AG08395 (cell line): ENCODE measurements at places on chromosomes 4 and X.

DNA sequence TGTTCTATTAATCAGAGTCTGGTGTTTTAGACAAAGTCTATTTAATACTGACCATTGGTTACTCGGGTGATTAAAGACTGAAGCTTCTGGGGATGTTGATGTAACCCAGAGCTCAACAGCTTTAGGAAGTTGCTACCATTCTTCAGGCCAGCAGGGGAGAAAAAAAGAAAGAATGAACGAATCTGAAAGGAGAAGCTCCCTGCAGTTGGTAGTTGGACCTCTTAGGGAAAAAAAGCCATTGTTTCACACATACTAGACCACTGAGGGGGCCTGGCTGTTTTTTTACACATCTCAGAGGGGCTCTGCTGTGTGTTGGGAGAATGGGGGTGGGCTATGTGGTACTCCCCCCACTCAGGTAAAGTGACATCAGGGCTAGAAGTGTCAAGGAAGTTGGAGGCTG, 378.9 kb downstream of the KCNIP4 start:
- DNase-seq: no peak

- no peak for DNase-seq
Measured at GRCh38 chr4:38223306-38223705, 263.1 kb downstream of the PTTG2 start.

GRCh38 chrX:134634691-134635090, 23.6 kb downstream of the PLAC1 start:
- no peak for DNase-seq

GRCh38 chrX:31845003-31845402, 773.2 kb upstream of the FTHL17 start:
- no peak for DNase-seq

GRCh38 chrX:153818571-153819383, 11.6 kb downstream of the PDZD4 start:
- DNase-seq: peak; percentile 56

GRCh38 chr4:122360754-122361153, 18.1 kb upstream of the ADAD1 start:
- no peak for DNase-seq

DNA sequence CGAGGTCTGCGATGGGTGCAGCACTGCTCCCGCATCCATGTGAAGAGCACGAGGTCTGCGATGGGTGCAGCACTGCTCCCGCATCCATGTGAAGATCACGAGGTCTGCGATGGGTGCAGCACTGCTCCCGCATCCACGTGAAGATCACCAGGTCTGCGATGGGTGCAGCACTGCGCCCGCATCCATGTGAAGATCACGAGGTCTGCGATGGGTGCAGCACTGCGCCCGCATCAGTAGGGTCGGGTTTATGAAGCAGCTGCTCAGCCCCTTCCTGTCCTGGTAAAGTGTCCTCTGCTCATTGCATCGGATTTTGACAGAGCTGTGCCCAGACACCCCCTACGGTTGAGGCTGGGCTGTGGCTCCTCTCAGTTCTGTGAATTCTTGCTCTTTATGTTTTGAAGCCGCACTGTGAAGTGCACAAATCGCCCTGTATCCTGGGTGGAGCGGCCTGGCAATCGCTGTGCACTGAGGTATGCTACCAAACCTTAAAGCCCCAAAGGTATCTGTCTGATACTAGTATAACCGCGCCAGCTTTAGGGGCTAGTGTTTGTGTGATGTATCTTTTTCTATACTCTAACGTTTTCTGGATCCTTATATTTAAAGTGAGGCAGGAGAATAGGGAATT, 98.7 kb downstream of the CPZ start:
- DNase-seq: no peak

DNA sequence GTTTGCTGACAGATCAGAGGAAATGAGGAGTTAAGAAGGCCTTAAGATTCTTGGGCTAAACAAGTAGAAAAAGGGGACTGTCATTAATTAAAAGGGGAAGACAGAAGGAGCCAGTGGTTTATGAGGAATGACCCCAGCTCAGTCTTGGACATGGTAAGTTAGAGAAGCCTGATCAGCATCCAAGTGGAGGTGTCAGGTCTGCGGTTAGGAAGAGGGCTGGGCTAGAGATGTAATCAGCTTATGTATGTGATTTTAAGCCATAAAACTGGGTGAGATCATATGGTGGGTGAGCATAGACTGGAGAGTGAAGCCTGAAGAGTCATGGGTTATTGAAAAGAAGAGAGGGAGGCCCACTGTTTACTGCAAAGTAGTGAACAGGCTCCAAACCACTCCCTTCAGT, 246.1 kb downstream of the NR3C2 start:
- no peak for DNase-seq

GRCh38 chrX:48711929-48712505, 15.5 kb downstream of the SUV39H1 start:
- DNase-seq: no peak

DNA sequence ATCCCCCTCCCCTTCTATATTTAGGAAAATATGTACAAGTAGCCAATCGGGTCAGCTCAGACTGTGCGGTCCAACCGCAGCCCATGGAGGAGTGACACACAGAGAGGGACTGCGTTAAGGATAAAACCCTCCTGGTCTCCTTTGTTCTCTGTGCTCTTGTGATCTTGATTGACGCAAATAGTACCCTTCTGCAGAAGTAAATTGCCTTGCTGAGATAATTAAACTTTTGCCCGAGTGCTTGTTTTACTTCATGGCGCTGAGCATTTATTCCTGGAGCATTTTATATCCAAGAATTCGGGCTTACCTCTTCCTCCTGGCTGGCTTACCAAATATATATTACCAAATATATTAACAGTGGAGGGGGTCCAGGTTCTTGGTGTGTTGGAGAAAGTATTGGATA, 184.2 kb downstream of the STAG2 start:
- DNase-seq: no peak

DNA sequence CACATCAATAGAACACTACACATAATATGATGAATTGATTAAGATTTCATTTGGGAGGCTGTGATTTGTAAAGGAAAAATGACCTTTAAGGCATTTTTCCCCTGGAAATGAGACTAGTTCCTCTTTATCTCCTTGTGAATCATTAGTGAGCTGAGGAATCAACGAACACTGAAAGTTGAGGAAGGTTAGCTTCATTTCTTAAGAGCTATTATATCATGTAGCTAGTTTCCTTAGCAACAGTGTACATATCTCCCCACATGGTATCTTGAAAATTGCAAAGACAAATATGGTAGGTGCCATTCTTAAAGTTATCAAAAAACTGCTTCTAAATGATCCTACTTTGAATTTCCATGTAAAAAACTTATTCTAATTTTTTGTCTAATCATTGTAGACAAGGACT, 127.5 kb upstream of the NRK start:
- DNase-seq: no peak

DNA sequence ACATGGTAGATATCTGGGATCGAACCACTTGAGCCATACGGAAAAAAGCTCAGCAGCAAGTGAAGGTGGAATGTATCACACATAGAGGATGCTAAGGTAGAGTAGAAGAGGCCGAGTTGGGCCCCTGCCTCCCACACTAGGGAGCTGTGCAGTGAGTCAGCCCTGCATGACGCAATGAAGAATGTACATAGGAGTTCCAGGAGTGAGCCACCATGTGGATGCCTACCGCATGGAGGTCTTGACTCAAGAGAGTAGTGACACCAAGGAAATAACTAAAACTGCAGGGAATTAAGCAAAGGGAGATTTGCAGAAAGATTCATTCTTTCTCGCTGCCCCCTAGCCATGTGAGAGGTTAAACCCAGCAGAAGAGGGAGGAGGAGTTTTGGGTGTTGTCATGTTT, 389.6 kb upstream of the IGFBP7 start:
- no peak for DNase-seq

DNA sequence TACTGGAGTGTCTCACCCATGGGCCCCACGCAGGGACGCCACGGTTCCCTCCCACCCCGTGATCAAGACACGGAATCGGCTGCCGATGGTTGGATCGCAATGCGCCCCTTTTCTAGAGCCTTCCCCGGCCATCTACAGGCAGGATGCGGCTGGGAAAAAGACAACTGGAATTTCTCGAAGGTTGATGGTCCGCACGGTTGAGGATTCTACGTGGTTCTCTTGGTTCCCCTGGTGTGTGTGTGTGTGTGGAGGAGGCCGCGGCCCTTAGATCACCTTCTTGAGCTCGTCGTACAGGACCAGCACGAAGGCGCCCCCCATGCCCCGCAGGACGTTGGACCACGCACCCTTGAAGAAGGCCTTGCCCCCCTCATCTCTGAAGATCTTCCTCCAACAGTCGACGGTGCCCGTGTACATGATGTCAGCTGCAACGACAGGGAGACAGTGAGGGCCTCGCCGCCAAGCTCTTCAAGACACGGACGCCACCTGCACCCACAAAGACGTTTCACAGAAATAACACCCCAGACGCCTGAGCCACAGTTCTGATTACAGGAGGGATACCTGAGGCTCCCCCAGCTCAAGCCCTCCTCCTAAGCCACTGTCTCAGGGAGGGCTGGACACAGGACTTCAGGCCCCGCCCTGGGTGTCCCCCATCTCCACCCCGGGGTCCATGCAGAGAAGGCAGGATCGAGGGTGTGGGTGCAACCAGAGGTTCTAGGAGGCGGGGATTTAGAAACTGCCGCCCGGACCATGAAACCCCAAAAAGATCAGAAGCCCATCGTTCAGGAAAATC, 5.4 kb downstream of the SLC25A6 start:
- DNase-seq: no peak

DNA sequence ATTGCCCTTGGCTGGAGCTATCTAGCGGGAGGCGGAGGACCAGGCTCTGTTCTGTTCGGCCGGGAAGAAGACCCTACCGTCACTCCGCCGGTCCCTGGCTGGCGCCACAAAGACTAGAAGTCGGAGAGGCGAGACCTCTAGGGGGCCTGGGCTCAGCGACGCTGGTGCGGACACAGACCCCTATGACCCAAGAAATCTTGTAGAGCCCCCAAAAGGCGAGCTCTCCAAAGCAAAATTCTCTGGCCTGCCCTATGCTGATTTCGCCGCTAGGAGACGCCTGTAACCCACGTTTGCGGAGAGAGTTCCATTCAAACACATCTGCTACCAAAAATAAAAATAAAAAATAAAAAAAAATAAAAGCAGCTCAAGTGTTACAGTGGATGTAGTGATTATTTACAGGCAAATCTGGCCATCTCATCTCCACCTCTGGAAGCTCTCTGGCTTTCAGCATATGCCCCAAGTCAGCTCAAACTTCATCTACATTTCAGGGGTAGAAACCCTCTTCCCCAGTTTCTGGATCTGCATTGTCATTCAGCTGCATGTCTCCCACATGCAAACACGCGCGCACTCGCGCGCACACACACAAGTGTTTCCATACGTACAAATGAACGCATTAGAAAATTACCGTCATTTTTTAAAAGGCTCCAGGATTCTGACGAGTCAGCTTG, 2.4 kb upstream of the PCDH10 start:
- DNase-seq: peak; percentile 50

- DNase-seq: peak; percentile 82
Measured at GRCh38 chrX:37349221-37350033, at the start of gene PRRG1. Gene PRRG1 (plus strand): TSS chrX:37349364. CDS start chrX:37406250, 56,886 bp downstream.

- DNase-seq: no peak
Measured at GRCh38 chr4:147833254-147833653, 101.4 kb downstream of the ARHGAP10 start.

GRCh38 chr4:59537246-59537886, 1662.8 kb upstream of the ADGRL3 start:
- DNase-seq: no peak

GRCh38 chr4:185122681-185123345, 20.3 kb upstream of the SLC25A4 start:
- DNase-seq: no peak

DNA sequence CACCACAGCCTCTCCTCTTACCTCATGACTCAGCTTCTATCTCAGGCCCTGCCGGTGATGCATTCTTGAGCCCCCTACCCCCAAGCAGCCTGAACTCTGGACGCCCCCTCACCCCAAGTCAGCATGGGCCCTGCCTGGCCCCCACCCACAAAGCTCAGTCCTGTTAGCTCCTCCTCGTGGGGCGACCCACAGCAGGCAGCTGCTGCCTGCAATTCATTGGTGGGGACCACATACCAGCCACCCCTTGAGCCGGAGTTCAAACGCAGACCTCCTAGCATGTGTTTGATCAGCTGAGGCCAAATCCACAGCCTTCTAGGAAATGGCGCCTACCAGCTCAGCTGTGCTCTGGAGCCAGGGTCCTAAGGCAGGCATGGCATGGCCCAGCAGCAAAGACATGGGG, 111.8 kb downstream of the EFNB1 start:
- peak; percentile 2 for DNase-seq

DNA sequence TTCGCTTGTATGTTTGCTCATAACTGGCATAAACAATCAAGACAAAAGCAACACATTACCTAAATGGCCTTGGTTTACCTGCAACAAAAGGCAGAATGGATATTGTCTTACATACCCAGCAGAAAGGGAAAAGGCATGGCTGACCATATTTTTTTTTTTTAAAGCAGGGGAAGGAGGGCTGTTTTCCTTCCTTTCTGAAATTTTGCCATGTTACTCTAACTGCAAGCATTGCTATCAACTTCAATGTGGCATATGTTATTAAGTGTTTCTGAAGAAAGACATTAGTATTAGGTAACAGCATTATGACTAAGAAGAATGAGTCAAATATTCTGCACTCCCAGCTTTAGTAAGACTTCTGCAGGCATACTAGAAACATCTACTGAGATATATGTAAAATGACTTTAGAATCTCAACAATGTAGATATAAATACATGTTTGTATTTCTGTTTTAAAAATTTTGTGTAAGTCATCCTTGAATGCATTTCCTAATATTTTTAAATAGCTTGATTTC, 512.6 kb upstream of the FAM241A start:
- peak; percentile 10 for DNase-seq

- peak; percentile 19 for DNase-seq
Measured at GRCh38 chr4:78155616-78156105, 98.5 kb downstream of the FRAS1 start.

GRCh38 chr4:217891-218290, 87.4 kb downstream of the ZNF732 start:
- no peak for DNase-seq

- DNase-seq: no peak
Measured at GRCh38 chrX:38999099-38999498, 197.8 kb downstream of the MID1IP1 start.

DNA sequence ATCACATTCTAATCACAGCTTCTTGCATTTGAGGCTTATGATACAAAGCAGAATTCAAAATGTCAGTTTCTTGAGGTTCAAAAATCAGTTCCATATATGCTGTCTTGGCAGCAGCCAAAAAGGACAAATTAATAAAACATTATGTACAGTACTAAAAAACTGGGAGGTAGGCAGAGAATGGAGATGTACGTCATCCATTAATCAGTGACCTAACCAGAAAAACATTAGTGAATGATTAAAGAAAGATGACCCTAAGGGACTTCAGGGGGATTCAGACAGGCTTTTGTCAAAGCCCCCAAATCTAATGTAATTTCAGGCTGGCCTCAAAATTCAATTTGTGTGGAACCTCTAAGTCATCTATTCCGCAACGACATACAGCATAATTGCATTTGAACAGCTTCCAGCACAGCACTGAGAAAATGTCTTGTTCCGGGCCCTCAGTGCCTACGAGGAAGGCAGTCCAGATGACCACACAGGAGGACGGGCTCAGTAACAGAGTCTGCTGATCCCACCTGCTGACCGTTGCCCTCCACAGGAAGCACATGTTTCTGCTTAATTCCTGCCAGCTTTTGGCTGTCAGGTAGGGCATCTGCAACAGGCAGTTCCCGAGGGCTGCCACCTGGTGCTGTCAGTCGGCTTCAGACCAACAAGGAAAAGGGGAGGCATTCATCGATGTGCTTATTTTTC, 83.8 kb upstream of the HHIP start:
- DNase-seq: no peak
